ENCODE measurements at places on chromosomes 5 and 9.

DNA sequence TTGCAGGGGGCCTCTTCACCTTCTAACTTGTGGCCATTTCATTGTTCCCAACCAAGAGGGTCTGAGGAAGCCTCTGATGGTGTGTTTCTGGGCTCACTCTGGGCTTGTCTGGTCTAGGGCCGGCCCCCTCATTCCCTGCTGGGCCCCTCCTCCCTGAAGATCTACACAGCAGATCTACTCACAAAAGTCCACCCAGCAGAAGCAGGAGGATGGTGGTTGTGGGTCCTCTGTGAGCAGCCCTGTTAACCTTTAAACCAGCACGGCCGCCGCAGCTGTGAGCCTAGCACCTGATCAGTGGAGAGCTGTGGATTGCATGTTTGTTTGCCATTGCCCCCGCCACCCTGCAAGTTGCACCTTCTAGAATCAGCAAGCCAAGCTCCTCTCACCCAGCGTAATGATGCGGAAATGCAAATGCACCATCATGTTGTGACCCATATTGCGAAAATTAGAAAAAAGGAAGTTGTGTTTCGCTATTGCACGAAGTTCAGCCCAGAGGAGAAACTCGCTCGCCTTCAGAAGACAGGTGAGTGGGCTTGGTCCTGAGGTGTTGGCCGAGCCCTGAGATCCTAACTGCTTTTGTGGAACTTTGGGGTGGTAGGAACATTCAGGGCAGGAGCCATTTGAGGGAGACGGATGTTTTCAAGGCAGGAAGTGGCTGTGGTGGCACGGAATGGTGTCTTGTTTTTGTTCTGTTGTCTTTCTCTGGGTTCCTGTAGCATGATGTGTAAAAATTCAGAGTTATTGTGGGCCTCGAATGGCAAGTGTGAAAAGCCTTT is 16.7 kb downstream of the FGD3 start:
- peak; percentile 86 for DNase-seq

DNA sequence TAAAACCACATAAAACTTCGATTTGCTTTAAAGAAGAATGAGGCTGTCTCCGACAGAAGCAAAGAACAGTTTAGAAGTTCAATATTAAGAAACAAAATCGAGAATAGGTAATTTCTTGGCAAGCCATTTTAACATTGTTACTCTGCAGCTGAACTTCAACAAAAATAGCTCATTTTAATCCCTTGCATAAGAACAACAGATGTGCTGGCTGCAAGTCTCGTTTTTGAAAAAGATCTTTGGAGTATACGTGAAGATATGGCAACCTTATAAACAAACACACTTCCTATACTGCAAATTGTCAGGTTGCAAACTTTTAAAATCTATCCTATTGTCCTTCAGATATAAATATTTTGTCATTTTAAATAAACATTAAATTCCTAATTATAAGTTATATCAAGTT is 71.5 kb downstream of the FBN2 start:
- no peak for DNase-seq

- no peak for DNase-seq
Observed at GRCh38 chr5:126107381-126107780, 315.8 kb upstream of the GRAMD2B start.

GRCh38 chr5:87254035-87254434 is 13.6 kb upstream of the RASA1 start:
- no peak for DNase-seq

GRCh38 chr5:142512043-142513042 is 173.5 kb downstream of the FGF1 start:
- DNase-seq = no peak

- DNase-seq = no peak
Observed at GRCh38 chr5:102890133-102890532, 135.0 kb downstream of the PAM start.

DNA sequence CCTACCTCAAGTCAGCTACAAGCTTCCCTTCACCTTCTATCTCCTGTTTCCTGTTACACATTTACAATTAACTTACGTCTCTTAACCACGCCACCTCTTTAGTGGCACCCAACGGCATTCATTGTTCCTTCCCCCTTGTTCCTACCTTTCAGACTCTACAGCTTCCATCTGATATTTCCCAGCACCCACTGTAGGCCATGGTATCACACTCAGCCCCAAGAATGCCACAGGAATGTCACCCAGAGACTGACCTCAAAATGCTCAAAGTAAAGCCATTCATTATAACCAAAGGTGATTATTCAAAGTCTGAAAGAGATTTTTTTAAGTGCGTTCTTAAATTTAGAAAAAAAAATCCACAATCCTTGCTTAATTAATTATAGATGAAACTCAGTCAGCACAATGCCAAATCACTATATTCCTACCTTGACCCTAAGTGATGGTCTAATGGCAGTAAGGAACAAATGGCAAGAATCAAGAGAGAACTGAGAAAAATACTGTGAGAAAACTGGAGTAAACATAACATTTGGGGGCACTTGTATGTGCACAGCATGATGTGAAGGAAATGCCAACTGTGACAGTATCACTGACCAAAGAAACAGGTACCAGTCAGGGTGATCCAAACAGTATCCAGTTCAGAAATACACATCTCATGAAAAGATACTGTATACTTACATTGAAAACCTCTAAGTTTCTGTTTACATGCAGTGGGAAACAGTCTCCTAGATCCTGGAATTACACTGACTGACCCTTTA is 52.1 kb downstream of the CTNND2 start:
- no peak for DNase-seq

DNA sequence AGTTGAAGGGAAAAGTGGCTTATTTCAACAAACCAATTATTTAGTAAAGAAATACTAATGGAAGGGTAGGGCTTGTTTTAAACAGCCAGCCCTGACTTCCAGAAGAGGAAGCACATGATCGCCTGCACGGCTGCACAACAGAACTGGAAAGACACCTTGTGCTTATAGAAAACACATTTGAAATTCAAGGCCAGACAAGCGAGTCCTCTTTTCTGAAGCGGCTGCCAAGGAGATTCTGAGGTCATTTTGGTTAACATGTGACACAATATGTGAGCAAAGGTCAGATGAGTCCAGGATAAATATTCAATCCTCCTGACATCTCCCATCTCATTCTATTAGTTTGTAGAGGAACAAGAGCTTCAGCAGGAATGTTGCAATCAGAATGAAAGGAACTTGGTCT is 461.4 kb upstream of the ST8SIA4 start:
- DNase-seq = no peak

- DNase-seq = peak; percentile 24
Observed at GRCh38 chr5:77086689-77087483, at the start of gene ZBED3. ZBED3 (minus strand) TSS chr5:77087285; CDS start chr5:77077878, 9,407 bp downstream.

DNA sequence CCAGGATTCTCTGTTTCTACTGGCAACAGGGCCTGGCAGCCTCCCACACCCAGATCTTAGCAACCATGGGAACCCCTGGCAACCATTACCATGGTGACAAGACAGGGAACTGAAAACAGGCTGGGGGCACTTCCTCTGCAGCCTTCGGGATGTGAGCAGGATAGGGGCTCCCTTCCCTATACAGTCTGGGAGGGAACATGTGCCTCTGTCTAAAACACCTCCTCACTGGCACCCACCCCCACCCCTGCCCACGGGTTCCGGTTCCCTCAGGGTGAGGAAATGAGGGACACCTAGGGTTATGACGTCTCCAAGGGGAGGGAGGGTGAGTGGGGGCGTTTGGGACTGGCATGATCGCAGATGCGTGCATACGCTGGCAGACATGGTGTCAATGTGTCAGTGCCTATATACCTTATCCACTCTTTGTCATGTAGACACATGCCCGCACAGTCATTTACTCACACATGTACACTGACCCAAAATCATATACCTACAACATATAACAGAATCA is 3.0 kb upstream of the DNAJB5 start:
- DNase-seq = peak; percentile 56

DNA sequence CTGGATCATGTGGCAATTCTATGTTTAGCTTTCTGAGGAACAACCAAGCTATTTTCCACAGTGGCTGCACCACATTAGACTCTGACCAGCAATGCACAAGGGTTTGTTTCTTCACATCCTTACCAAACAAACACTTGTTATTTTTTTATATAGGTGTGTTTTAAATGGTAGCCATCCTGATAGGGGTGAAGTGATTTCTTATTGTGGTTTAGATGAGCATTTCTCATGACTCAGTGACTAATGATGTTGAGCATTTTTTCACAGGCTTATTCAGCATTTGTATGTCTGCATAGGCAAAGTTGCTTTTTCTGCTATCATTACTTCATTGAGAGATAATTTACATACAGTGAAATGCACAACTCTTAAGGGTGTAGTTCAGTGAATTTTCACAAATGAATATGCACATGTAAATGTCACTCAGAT is 36.0 kb downstream of the ANKRD33B start:
- no peak for DNase-seq

DNA sequence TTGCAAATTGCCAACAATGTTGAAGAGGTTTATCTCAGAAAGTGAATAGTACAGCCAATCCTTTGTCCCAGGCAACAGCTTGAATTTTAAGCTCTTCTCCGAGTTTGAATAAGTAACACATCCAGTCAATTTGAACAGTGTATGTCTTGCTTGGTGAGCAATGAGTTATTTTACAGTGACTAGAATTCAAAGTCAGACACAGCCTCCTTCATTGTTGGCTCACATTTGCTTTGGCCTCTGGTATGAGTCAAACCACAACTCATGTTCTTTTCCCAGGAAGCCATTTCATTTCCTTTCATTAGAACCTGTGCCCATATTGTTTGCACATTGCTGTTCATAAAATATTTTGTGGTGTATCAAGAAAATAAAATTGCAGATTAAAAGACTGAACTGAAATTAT is 622.0 kb upstream of the DAB2 start:
- DNase-seq = no peak

DNA sequence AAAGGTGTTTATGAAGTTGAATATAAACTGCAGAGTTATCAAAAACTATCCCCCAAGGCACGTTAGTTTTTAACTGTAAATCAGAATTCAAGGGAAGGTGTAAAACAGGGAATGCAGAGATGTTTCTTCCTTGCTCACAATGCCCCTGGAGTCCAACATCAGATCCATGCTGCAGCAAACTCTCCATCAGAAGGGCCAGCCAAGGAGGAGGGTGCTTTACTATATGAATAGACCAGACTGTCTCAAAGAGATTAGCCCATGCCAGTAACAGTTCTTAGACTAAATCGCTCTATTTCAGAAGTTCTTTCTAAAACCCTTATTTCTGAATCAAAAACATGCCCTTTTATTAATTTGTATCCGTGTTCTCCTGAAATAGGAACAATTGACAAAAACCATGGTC is 362.8 kb upstream of the RPS23 start:
- no peak for DNase-seq

DNA sequence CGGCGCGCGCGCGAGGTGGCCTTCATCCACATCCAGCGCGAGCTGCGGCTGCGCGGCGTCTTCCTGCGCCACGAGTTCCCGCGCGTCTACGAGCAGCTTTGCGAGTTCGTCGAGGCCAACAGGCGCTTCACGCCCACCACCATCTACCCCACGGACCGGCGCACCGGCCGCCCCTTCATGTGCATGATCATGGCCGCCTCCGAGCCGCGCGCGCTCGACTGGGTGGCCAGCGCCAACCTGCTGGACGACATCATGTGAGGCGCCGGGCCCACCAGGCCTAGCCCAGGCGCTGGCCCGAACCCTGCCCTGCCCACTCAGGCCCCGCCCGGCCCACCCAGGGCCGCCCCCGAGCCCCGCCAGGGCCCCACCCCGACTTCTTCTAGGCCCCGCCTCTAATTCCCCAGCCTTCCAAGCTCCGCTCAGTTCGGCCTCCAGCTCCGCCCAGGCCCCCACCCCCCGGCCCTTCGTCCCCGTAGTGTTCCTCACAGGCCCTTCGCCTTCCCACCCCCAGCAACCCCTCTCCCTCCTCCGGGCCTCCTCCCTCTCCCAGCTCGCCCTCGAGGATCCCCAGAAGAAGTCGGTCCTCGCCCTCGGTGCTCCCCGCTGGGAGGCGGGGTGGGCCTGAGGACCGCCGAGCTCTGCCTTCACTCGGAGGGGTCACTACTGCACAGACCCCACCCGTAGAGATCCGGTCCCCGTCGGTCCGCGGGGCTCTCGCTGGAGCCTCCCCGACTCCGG is 2.0 kb upstream of the PHPT1 start:
- no peak for DNase-seq

DNA sequence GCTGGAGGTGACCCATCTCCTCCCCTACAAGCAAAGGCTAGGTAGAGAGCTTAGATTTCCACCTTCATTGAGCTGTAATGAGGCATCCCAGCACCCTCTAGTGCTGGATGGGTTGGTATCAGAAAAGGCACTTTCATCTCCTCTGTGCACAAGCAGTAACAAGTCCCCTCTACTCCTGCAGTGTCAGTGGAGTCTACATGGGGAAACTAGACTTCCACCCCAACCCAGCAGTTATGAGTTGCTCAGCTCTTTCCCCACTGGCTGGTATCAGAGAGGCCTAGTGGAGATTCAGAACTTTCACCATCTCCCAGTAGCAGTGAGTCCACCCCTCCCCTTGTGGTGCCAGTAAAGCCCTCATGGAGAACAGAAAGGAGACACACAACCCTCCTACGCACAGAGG is 17.9 kb downstream of the FCN1 start:
- no peak for DNase-seq

- DNase-seq = no peak
Observed at GRCh38 chr9:93107825-93108161, 11.8 kb downstream of the CARD19 start.

- no peak for DNase-seq
Observed at GRCh38 chr5:60810438-60811085, 33.5 kb downstream of the ELOVL7 start.

GRCh38 chr5:179817890-179818745 is 2.6 kb upstream of the SQSTM1 start:
- no peak for DNase-seq

- DNase-seq = no peak
Observed at GRCh38 chr9:74330487-74331214, 166.5 kb upstream of the RORB start.

GRCh38 chr5:58002323-58002722 is 457.6 kb downstream of the PLK2 start:
- no peak for DNase-seq

DNA sequence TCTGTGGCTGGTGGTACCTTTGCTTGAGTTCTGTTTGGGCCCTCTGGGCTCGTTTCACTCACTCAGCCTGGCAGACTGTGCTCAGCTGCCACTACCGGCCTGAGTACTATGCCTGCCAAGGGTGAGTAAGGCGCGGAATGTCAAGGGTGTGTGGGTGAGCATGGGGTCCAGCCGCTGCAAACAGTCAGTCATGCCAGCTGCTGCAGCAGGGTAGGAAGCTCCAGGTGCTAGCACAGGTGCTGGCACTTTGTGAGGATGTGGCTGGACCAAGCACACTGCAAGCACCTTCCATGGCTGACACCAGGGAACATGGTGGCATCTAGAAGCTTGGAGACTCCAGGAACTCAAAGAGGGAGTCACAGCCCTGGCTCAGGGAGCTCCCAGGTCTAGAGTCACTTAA is 368.6 kb upstream of the ACO1 start:
- DNase-seq = no peak

DNA sequence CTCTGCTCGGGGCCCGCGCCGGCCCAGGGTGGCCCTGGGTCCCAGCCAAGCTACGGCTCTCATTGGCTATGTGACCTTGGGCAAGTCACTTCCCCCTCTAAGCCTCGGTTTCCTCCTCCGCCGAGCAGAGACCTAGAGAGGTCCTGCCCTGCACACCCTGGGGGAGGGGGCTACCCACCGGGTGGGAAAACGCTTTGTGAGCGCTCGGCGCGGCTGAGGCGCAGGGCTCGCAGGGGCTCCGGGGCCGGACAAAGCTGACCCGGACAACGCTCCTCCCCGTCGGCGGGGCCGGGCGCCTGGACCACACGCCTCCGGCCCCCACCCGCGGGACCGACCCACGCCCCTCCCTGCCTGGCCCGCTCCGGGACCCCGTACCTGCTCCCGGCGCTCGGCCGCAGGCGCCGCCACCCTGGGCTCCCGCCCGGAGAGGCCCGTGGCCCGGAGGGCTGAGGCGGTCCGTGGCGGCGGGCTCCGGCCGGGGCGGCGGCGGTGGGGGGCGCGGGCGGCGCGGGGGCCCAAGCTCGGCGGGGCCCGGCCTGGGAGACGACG is 85.7 kb upstream of the MELK start:
- DNase-seq = peak; percentile 49

All from CD4-positive, alpha-beta T cell treated with Interleukin-4 for 4 hours (primary cell).